Hematopoietic multipotent progenitor cell (in vitro differentiated cells): ENCODE measurements at places on chromosomes 12 and 14. TPM values are rescaled to one million over a fixed set of nuclear protein-coding genes. Genes with fewer than 3 reads are reported as not detected.

CPM gene
- 0.27 TPM for total RNA-seq

ATP23 gene
- total RNA-seq: 27.7 TPM

ADAMTS20 gene
- total RNA-seq: not detected

DNA sequence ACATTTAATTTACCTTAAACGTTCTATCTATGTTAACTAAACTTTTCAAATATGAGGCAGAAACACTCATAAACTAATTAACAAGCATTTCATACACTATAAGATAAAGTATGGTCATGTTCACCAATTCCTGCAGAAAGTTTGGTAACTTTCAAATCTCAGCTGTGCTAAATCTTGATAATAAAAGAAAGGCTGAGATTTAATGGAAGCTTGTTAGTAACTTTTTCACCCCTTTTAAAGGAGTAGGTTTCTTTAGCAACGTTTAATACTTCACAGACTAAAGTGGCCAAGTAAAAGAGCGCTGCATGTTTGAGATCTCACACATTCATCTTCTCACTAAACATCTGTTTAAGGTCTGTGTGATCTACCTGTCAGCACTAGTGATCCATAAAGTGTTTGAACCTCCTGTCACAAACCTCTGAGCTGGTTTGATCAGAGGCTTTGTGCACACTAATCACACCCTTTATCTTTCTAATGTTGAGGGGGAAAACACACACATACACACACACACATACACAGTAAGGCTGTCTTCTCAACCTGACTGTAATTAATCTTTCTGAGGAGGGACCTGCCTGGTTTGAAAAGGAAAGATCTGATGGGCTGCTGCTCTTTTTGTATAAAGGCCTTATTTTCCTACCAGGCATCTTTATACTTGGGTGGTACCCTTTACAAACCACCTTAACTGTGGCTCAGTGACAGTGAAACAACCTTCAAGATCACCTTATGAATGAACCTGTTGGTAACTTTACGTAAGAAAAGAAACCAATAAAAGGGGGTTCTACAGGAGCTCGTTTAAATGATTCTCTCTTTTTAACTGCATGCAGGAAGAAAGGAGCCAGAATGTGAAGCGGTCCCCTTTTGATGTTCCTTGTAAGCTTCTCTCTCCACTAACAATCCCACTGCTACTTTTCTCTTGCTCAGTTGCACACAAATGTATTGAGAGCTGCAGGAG lies 244.2 kb downstream of the SOX5 start:
- DNase-seq: no peak

- no peak for DNase-seq
These were observed 88.3 kb downstream of the IRF2BPL start for GRCh38 chr14:76940021-76940760.

- DNase-seq: no peak
These were observed 20.6 kb downstream of the ARMH4 start for GRCh38 chr14:58131386-58131785.

TMEM119 gene
- total RNA-seq: under 0.01 TPM

DNA sequence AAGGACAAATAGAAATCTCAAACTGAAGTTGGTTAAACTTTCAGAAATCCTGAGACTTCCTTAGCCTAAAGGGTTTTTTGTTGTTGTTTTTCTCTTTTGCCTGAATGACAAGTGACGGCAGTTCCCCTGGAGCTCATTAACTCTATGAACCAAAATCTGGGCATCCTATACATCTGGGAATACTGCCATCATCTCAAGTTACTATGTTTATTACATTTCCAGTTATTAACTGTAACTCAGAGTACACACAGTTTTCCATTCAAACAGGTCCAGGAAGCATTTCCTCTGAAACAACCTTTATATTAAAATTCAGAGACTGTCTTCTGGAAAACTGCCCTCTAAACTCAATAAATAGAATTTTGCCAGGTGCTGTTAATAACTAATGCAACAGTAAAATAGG lies 55.6 kb upstream of the CDKL1 start:
- DNase-seq: no peak

CACNA1C gene
- 0.54 TPM for total RNA-seq

GRCh38 chr14:91770185-91770584 lies 38.3 kb upstream of the CATSPERB start:
- DNase-seq: no peak

DNA sequence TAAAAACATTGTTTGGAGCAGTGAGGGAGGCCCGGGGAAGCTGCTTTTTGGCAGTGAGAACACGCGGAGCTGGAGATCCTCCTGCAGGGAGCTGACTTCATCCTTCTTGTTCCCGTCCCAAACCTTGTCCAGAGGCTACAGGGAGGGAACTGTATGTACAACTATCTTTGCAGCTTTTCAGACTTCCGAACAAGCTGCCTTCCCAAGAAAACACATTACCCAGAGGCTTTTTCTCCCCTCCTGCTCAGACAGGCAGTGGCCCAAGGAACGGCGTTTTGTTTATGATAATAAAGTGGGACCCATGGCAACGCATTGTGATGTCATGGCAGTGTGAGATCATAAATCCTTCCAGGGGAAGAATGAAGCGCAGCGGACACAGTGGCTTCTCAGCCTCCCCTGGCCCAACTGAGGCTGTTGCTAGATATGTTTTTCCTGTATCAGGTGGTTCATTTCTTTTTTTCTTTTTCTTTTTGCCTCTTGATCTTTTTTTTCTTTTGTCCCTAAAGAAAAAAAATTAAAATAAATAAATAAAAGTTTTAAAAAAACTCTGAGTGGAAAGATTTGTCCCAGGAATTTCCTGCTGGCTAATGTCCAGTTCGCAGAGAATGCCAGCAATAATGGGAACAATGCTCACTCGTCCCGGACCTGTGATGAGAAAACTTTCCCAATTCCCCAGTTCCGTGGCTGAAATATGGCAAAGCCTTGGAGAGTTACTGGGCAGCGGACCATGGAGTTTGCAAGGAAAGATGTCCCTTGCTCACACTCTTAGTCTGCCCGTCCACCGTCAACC lies 103.4 kb upstream of the MAP1LC3B2 start:
- no peak for DNase-seq

DNA sequence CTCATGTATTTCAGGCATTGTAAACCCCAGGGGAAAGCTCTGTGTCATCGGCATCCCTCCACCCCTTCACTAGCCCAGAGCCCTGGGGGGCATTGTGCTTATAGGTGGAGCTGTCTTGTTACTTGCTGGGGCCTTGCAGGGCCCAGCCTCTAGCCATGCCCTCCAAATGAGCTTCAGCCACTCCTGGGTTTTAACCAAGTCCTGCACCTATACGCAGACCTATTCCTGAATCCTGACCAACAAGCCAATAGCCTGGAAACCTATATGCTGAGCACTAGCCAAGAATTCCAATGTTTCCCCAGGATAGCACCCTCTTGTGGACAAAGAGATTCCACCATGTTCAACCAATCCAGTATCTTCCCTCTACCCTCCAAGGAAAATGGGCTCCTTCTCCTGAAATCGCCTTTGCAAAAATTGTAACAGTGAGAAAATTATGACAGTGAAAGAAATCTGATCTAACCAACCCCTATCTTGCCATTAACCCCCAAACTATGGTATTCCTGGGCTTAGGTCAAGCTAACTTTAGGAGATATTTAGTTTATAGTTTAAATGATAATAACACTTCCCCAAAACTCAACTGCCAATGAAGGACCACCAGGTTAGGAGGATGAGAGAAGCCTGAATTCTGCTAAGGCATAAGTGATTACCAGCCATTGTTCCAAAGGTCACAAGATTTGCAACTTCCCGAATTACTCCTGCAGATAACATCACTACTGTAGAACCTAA lies 55.5 kb downstream of the TTC7B start:
- peak; percentile 10 for DNase-seq

IGF1 gene
- total RNA-seq: under 0.01 TPM

SERPINA1 gene
- 3.8 TPM for total RNA-seq

DNA sequence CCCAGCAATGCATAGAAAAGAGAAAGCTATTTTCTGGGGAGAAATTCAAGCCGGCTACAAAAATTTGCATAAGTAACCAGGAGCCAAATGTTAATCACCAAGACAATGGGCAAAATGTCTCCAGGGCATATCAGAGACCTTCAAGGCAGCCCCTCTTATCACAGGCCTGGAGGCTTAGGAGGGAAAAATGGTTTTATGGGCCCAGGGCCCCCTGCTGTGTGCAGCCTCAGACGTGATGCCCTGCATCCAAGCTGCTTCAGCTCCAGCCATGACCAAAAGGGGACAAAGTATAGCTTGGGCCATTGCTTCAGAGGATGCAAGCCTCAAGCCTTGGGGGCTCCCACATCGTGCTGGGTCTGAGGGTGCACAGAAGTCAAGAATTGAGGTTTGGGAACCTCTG lies 15.8 kb downstream of the TMEM233 start:
- DNase-seq: no peak

DNA sequence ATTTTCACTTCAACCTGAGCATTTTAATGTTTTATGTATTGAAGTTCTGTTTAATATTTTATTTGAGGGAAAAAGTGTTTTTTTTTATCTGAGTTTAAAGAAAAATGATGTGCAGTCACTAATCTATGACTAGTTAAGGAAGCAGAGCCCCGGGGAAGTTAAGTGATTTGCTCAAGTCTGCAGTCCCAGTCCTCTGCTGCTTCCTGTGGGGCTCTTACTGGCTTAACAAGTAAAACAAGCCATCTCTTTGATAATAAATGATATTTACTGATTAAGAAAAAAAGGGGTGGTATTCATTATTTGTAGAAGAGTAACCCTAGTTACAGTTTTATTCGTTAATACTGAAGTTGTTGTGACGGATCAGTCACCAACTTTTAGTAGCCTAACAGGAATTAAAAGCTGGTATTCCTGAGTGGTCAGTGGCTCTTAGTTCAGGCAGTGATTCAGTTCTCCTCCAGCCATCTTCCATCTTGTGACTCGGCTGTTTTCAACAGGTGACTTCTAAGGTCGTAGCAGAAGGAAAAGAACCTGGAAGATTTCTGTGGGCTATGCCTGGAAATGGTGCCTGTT lies 21.7 kb downstream of the BICDL1 start:
- DNase-seq: no peak

DNA sequence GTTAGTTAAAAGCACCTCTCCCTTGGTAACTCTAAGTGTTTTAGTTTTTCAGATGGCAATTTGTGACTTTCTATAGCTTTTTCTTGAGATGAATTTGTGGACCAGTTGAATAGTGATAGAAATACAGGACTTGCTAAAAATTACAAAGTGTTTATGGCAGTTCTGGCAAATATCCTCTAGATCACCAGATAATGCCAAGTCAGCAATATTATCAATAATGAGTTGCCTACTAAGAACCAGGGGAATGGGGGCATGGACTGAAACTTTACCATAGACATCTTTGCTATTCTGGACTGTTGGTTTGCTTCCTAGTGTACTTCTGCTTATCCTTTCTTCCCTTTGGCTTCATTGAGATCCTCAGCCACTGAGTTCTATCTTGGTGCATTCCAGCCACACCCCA lies 584.2 kb downstream of the DIO2 start:
- no peak for DNase-seq

DNA sequence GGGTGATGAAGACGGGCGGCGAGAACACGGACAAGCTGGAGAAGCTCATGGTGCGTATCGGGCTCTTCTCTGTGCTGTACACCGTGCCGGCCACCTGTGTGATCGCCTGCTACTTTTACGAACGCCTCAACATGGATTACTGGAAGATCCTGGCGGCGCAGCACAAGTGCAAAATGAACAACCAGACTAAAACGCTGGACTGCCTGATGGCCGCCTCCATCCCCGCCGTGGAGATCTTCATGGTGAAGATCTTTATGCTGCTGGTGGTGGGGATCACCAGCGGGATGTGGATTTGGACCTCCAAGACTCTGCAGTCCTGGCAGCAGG lies 1.9 kb downstream of the FZD10 start:
- DNase-seq: no peak

DNA sequence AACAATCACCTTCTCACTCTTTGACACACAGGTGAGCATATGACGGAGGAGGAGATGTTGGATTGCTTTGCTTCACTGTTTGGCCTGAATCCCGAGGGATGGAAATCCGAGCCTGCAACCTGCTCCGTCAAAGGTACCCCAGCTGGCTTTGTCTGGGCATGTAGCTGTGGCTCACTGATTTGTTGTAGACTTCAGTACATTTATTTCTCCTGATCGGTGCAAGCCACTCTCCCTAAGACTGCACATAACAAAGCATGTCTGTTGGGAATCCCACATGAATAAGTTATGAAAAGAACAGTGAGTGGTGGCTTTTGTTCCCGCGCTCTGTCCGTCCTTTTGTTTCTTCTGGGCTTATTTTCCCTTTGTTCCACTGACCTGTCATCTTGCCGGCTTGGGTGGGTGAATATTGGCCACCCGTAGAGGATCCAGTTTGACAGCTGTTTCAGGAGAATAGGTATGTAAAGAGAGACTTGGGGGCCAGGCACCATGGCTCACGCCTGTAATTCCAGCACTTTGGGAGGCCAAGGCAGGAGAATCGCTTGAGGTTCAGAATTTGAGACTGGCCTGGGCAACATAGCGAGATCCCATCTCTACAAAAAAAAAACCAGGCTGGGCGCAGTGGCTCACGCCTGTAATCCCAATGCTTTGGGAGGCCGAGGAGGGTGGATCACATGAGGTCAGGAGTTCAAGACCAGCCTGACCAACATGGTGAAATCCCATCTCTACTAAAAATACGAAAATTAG lies 20.0 kb upstream of the BCL7A start:
- DNase-seq: no peak

CDH24 gene
- total RNA-seq: 1.6 TPM

HOXC12 gene
- not detected for total RNA-seq

GRCh38 chr14:89325299-89325883 lies 91.6 kb downstream of the FOXN3 start:
- no peak for DNase-seq

FAM161B gene
- 2.7 TPM for total RNA-seq

- no peak for DNase-seq
These were observed 93.5 kb upstream of the PTHLH start for GRCh38 chr12:28065889-28066630.

DNA sequence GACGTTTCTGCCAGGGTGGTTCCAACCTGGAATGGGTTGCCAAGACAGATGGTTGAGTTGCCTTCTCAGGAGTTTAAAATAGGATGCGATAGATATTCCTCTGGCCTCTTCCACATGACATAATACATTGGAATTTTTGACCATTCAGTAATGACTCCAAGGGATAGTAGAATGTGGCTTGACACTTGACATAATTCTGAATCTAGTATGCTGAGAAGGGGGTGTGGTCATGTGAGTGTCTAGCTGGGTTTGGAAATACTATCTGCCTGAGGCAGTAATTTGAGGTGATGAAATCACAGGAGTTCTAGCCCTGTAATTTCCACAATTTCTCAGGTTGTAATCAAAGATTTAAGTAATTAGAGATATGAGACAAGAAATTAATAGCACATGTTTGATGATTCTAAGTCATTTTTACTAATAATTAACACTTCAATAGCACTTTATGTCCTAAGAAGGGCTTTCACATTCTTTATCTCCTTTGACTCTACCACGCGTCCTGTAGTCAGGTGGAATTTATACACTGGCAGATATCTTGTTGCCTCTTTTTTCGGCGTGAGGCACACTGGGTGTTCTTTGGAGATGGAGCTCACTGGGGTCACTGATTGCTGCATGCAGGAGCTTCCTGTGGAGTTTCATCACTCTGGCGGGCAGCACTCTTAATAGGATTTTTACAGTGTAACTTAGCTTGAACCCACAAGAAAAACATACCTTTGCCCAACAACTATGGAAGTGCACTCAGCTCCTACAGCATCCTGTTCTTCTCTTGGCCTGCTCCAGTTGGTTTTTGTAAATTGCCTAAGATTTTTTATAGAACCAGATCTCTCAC lies 3.2 kb upstream of the AMIGO2 start:
- DNase-seq: no peak

RESF1 gene
- 12.9 TPM for total RNA-seq
